Natural killer cell (primary cell): ENCODE measurements at places on chromosomes 11 and 22.

DNA sequence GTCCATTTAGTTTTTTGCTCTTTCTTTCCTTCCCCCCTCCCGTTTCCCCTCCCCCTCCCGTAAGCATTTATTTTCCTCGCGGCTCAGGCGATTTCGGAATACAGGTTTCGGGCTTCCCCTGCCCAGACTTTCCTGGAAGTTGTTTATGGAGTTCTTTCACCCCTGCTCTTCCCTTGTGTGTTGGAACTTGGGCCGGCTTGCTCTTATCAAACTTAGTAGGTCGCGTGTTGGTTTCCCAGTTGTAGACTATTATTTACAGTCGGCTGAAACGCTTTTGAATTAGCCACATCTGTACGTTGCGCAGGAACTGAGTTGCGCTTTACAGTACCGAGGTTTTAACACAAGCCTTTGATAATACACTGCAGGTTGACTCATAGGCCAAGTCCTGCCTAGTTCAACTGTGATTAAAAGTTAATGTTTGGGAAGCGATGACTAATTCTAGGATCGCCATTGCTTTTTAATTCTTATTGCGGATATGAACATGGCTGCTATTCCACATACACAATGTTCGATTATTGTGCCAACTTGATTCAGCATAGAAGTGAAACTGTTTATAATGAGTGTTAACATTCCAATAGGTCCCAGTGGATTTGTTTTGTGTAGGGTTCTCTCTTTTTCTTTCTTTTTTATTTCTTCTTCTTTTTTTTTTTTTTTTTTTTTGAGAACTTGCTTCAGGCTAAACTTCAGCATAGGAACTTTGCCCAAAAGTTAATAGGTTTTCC, 1.7 kb downstream of the YAP1 start:
- DNase-seq, result peak; percentile 49

DNA sequence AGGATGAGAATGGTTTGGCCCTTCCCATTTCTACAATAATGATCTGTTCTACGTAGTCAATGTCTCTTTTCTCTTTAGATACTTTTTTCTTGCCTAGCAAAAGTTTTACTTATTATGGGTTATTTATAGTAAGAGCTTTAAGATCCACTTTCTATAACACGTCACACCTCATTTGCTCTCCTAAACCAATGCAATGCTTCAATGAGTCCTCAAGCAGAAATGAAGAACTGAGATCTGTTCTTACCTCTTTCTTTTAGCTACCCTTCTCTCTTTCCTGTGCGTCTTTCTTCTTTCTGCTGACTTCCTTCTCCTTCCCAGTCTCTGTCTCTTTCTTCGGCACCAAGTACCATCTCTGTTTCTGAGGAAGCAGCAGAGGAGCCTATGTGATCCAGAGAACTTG, 61.8 kb downstream of the SNX19 start:
- no peak for DNase-seq

- no peak for DNase-seq
These were observed 214.0 kb upstream of the SYN3 start for GRCh38 chr22:33272180-33272579.

GRCh38 chr11:116384876-116385275, 387.9 kb downstream of the BUD13 start:
- no peak for DNase-seq

GRCh38 chr11:17767914-17768313, 33.3 kb downstream of the KCNC1 start:
- no peak for DNase-seq

- DNase-seq, result no peak
These were observed 8.8 kb downstream of the C11orf96 start for GRCh38 chr11:43951231-43951630.

DNA sequence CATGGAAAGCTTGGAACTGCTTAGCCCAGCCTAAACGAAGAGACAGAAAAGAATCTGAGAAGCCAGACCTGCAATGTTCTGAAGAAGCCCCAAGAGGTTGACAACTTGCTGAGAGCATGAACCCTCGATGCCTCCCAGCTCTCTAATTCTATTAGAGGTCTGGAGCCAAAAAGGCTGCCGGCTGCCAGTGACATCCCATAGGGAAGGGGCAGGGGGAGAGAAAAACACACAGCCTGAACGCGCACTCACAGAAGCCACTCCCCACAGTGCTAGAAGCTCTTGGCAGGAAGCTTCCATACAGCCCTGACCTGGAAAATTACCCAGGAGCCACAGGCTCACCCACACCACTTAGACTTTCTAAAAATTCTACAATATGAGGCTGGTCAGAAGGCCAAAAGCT, 18.3 kb downstream of the POLDIP3 start:
- DNase-seq, result no peak

GRCh38 chr11:99568808-99569207, 548.1 kb downstream of the CNTN5 start:
- no peak for DNase-seq

DNA sequence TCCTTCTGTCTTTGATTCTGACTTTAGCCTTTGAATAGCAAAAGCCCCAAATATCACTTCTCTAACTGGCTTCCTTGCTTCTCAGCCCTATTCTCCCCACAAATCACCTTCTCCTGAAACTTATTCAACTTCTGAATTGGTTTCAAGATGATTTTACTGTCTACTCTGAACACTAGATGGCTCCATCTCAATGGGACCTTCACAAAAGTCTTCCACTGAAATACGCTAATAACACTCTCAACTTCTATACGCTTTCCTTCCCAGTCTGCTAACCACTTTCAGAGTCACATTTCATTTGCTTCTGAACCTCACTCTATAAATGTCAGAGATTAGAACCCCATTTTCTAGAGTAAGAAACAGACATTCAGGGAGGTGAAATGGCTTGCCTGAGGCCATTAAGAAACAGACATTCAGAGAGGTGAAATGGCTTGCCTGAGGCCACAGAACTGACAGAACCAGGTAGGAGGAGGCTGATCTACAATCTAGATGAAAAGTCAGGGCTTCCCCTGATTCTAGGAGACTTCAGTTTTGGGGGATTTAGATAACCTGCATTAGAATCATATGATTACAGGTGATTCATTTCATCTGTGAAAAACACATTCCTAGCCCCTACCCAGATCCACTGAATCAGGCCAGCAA, 20.6 kb downstream of the MORC2 start:
- no peak for DNase-seq

- DNase-seq, result no peak
These were observed 127.5 kb upstream of the ANO1 start for GRCh38 chr11:69950621-69951020.

DNA sequence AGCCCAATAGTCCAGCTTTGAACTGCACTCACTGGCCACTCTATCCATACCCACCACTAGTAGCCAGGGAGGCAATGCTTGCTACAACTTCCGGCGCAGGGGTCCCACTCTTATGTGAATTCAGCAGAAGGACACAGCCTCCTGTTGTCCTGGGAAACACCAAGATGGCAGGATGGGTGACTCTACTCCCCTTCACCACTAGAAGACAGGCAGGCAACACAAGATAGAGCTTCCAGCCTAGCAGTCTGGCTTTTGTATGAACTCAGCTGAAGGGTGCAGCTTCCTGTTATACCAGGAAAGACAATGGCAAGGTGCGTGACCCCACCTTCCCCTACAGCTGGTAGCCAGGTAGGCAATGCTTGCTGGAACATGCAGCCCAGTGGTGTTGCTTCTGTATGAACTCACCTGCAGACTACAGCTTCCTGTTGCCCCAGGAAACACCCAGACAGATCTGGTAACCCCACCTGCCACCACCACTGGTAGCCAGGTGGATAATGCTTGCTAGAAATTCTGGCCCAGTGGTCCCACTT, 205.2 kb upstream of the KIRREL3 start:
- no peak for DNase-seq

- DNase-seq, result no peak
These were observed 35.8 kb downstream of the DGCR2 start for GRCh38 chr22:19086417-19086816.

- DNase-seq, result no peak
These were observed at the start of gene PLAAT5 for GRCh38 chr11:63490551-63491239. Gene PLAAT5, minus strand, starts transcription at chr11:63491167. Its CDS starts 133 bp downstream, at chr11:63491034.

- no peak for DNase-seq
These were observed 827 bp downstream of the PHF21B start for GRCh38 chr22:45008751-45009605.

DNA sequence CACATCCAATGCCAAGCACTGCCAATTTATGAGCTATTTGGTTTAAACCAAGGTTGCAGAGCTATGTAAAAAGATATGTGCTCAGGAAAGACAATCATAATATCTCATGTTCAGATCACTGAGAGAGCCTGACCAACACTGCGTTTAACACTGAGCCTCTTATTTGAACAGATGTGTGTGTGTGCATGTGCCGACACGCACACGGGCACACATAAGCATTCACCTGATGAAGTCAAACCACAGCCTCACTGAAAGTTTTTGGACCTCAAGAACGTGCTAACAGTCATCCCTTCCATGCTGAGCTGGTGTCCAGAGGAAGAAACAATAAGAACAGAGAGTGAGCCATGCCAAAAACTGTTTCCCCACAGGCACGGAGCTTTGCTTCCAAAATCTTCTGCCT, 23.4 kb downstream of the HPS4 start:
- DNase-seq, result no peak

DNA sequence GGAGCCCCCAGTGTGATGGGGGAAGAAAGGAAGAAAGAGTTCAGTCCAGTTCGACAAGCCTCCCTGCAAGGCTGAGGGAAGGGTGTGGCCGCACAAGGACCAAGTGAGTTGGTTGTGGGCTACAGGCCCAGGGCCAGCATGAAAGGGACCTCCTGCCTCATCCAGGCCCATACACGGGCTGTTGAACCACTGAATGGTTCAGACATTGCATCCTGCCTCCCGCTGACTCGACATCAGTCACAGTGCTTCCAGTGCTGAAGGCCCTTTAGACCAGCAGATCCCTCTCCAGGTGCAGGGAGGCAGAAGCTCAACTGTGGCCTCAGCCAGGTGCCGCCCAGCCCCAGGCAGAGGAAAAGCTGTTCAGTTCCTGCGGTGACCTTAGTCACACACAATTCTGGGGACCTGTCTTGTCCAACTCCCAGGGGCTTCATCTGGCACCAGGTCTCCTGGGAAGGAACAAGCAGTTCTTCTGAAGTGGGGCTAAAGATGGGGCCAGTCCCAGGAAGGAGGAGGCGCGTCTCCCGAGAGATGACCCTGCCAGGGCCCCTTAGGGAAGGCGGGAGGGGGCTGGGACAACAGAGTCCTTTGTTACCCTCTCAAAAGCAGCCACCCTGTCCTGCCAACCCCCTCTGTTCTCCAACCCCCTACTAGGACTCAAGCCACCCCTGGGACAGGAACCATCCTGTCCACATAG, 6.6 kb downstream of the ARRB1 start:
- no peak for DNase-seq

DNA sequence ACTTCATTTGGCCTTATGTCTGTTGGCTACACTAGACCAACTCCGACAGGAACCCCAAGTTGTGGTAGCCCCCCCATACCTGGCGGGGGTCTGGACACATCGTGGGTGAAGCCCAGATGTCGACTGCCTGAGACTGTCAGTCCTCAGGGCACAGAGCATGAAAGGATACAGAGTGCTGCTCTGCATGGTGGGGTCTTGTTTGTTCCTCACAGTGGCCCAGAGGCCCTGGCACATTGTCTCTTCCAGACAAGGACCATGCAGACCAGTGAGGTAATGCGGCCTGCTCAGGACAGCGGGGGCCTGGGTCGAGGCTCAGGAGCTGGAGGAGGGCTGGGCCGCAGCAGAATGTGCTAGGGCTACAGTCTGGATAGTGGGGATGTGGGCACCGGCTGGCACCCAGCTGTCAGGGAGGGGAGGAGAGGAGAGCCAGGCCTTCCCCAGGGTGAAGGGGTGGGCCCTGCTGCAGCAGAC, 14.6 kb downstream of the CAPN5 start:
- DNase-seq, result no peak

DNA sequence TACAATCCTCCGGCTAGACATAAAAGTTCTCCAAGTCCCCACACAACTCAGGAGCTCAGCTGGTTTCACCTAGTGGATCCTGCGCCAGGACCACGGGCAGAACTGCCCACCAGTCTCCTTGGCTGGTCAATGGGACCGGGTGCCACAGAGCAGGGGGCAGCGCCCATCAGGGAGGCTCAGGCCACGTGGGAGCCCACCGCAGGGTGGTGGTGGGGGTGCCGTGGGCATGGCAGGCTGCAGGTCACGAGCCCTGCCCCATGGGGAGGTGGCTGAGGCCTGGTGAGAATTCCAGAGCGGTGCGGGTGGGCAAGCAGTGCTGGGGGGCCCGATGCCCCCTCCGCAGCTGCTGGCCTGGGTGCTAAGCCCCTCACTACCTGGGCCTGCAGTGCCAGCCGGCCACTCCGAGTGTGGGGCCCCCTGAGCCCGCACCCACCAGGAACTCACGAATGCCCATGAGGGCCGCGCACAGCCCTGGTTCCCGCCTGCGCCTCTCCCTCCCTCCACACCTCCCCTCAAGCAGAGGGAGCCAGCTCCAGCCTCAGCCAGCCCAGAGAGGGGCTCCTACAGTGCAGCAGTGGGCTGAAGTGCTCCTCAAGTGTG, 1091.9 kb upstream of the TENM4 start:
- DNase-seq, result no peak

GRCh38 chr11:64764040-64764611, 4.4 kb upstream of the PYGM start:
- peak; percentile 58 for DNase-seq

GRCh38 chr11:94793002-94793401, 24.8 kb downstream of the AMOTL1 start:
- DNase-seq, result no peak

- no peak for DNase-seq
These were observed 547.6 kb downstream of the INSC start for GRCh38 chr11:15662285-15662684.

DNA sequence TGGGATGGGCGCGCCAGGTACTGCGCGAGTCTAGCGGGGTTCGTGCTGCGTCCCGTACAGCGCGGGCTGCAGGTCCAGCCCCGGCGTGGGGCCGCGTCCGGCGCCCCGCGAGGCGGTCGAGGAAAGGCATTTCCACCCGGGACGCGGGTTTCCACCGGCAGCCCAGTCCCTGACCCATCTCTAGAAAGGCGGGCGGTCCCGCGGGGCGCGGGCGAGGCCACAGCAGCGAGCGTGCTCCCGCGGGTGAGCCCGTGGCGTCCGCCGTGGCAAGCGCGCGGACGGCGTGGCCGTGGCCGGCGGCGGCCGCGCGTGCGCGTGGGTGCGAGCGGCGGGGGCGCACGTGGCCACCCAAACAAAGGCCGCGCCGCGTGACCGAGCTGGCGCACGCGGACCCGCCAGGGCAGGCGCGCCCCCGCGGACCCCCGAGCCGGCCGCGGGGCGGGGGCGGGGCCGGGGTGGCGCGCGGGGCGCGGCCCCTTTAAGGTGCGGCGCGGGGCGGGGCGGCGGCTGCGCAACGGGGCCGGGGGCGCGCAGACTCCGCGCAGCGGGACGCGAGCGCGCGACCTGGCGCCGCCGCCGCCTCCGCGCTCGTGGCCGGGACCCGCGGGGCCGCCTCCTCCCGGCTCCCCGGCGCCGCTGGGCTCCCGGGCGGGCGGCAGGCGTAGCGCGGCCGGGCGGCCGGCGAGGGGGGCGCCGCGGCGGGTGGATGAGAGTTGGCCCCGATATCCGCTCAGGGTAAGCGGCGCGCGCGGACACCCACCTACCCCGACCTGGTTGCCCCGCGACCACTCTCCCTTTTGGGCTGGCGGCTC, 39.3 kb upstream of the CELSR1 start:
- peak; percentile 88 for DNase-seq
